ENCODE measurements at places on chromosomes 16 and 17. TPM values are rescaled to one million over a fixed set of nuclear protein-coding genes. Genes with fewer than 3 reads are reported as not detected.
A peak's percentile ranks its signal among the peaks of the same experiment; 100 is the strongest.

- H3K4me1 ChIP-seq: peaks cover 56% of the 10 kb centered on the region
- DNase-seq: no peak
Measured at GRCh38 chr17:48515925-48516900, 14.6 kb downstream of the HOXB1 start.

DNA sequence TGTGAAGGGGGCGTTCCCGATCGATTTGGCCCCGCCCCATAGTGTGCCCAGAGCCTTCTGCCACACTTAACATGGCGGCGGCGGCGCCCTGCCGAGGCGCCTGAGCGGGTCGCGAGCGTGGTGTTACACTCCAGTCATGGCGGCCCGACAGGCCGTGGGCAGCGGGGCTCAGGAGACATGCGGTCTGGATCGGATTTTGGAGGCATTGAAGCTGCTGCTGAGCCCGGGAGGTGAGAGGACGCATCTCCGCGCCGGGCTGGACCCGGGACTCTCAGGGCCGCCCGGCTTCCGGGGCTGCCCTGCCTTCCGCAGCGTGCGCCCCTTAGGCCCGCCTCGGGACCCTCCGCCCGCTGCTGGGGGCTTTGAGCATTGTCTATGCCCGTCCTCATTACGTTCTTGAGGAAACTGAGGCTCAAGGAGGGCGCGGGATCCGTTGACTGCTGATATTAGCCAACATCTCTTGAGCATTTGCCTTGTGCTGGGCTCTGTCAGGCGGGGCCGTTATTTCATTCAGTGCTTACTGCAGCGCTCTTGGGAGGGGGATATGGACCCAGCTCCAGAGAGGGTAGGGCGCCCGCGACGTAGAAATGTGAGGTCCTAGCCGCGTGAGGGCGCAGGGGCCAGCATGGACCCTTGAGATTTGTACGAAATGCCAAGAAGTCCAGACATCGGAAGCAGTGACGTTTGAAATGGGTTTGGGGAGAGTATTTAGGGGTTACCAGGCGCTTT lies at the start of gene TANGO6:
TSS of gene TANGO6 (plus strand) at position 50 of the 729 bp plus-strand sequence. CDS start at position 137, 87 bp downstream.
- H3K4me3 ChIP-seq: peak within 1 kb of the TSS; percentile 89
- H3K27me3 ChIP-seq: no peaks in the 10 kb centered on the region

DNA sequence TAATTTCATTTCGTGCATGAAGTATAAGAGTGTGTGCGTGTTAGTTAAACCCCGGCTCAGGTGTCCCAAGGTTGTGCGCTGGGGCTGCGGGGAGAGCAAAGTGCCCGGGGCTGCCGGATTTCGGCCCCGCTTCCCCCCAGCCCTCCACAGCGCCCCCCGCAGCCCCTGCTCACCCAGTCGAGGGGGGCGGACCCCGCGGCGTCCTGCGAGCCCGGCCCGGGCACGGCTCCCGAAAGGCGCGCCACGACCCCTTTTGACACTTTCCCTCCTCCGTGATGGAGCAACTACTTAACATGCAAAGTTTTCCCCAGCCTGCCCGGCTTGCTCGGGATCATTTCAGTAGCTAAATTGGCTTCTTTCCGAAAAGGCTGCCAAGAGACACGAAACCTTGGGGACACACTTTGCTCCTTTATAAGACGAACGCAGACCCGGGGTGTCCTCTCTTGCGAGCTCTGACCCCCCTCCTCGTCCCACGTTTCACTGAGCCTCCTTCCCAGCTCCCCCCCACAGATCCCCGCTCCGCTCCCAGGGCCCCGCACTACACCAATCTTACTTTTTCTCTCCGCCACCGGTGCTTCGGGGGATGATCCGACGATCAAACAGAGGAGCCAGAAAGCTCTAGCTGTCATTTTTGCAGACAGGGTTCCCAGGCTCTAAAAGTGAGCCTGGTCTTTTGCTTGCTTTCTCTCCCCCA lies 552 bp downstream of the C17orf58 start:
- H3K4me3 ChIP-seq: peak overlapping the region; percentile 76
- H3K27ac ChIP-seq: no peak overlapping the region
- H3K27me3 ChIP-seq: peaks cover 18% of the 10 kb centered on the region
- H3K36me3 ChIP-seq: peaks cover 5% of the 10 kb centered on the region
- peak; percentile 49 for DNase-seq

DNA sequence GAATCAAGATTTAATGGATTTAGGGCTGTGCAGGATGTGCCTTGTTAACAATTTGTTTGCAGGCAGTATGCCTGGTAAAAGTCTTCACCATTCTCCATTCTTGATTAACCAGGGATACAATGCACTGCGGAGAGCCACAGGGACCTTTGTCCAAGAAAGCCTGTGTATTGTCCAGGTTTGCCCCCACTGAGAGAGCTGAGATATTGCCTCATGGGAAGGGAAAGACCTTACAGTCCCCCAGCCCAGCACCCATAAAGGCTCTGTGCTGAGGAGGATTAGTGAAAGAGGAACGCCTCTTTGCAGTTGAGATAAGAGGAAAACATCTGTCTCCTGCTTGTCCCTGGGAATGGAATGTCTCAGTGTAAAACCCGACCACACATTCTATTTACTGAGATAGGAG lies 2169.6 kb downstream of the TP53TG3F start:
- H3K36me3 ChIP-seq: no peaks in the 10 kb centered on the region
- H3K27me3 ChIP-seq: no peaks in the 10 kb centered on the region
- no peaks in the 10 kb centered on the region for H3K4me1 ChIP-seq
- no peak overlapping the region for H3K27ac ChIP-seq
- DNase-seq: no peak
- no peak overlapping the region for H3K4me3 ChIP-seq

- H3K4me3 ChIP-seq: no peak overlapping the region
- no peaks in the 10 kb centered on the region for H3K27me3 ChIP-seq
- no peaks in the 10 kb centered on the region for H3K4me1 ChIP-seq
- peaks cover 45% of the 10 kb centered on the region for H3K36me3 ChIP-seq
- no peak for DNase-seq
Measured at GRCh38 chr16:58709333-58709732, 24.8 kb upstream of the SLC38A7 start.

The SIRT7 gene
- 55.1 TPM for total RNA-seq

DNA sequence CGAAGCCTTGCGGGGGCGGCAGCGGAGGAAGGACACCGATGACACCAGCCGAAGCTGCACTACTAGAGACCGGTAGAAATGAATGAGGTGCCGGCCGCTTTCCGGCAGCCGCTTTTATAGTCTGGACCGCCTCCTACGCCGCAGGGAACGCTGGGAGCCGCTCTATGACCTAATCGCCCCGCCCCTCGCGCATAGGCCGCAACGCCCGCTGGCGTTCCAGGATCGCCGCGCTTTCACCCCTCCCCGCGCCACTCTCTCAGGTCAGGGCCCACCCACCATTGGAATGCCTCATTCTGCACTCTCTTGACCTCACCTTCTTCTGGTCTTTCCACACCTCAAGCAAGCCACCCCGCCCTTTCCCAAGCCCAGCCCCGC lies at the start of gene DDX5:
TSS of gene DDX5 (minus strand) at position 89 of the 375 bp plus-strand sequence. CDS start 170 bp downstream, outside the sequence.
- peaks cover 57% of the 10 kb centered on the region for H3K4me1 ChIP-seq
- H3K36me3 ChIP-seq: peaks cover 64% of the 10 kb centered on the region
- peak within 1 kb of the TSS; percentile 100 for H3K27ac ChIP-seq
- H3K27me3 ChIP-seq: peaks cover 2% of the 10 kb centered on the region
- H3K4me3 ChIP-seq: peak within 1 kb of the TSS; percentile 100

GRCh38 chr16:68510775-68511174 lies 28.3 kb upstream of the ZFP90 start:
- no peak overlapping the region for H3K4me3 ChIP-seq
- no peaks in the 10 kb centered on the region for H3K36me3 ChIP-seq
- DNase-seq: no peak
- H3K27me3 ChIP-seq: peaks cover 30% of the 10 kb centered on the region
- no peak overlapping the region for H3K27ac ChIP-seq
